OCI-LY7 (cell line): ENCODE measurements at places on chromosomes 3 and 15.

- no peak for DNase-seq
These were observed 36.6 kb downstream of the LNP1 start for GRCh38 chr3:100437721-100438622.

GRCh38 chr3:158402590-158402989, 168.4 kb upstream of the MLF1 start:
- DNase-seq: no peak

GRCh38 chr15:36594556-36595090, 15.2 kb downstream of the CDIN1 start:
- no peak for DNase-seq

- DNase-seq: no peak
These were observed 13.0 kb upstream of the TF start for GRCh38 chr3:133733226-133733625.

GRCh38 chr3:11625376-11626083, 18.2 kb downstream of the VGLL4 start:
- DNase-seq: no peak

- no peak for DNase-seq
These were observed 7.1 kb upstream of the EPHB3 start for GRCh38 chr3:184554461-184554860.
